Globus pallidus (tissue), 1 donor: ENCODE measurements at places on chromosomes 3 and 15.

- DNase-seq: no peak
Observed at GRCh38 chr3:105957722-105958121, 88.9 kb upstream of the CBLB start.

- no peak for DNase-seq
Observed at GRCh38 chr3:45275006-45275704, 49.1 kb upstream of the TMEM158 start.

DNA sequence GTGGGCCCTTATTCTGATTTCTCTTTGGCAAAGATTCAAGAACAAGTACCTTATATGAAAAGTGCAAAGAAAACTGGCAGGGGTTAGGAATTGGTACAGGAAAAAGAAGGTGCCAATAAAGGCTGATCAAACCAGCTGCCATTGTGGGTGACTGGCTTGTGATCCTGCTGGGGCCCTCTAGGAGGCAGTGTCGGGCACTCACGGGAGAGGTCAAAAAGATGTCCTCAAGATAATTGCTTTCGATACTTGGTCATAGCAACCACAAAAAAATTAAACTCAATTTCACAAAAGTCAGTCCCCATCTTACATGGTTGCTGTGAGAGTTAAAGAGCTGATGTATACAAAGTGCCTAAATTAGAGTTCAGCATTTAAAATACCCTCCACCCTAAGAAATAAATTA, 31.0 kb upstream of the CAV3 start:
- DNase-seq: no peak

DNA sequence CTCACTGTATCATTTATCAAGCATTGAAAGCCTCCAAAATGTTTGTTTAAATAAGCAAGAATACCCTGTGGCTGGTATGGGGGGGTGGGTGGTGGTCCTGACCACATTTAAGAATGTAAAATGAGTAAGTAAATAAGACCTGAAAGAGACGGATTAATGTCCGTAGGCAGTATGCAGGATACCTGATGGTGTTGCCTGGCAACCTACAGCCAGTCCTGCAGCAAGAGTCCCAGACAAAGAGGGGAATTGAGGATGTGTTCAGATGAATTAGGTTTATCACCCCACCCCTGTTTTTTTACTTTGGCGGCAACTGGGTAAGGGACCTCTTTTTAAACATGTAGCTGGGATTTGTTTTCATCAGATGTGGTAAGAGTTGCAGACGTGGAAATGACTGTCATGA, 99.8 kb upstream of the BFSP2 start:
- DNase-seq: no peak

GRCh38 chr3:172369590-172370259, 78.5 kb downstream of the GHSR start:
- DNase-seq: no peak

- no peak for DNase-seq
Observed at GRCh38 chr3:13688034-13688433, 139.1 kb downstream of the FBLN2 start.

DNA sequence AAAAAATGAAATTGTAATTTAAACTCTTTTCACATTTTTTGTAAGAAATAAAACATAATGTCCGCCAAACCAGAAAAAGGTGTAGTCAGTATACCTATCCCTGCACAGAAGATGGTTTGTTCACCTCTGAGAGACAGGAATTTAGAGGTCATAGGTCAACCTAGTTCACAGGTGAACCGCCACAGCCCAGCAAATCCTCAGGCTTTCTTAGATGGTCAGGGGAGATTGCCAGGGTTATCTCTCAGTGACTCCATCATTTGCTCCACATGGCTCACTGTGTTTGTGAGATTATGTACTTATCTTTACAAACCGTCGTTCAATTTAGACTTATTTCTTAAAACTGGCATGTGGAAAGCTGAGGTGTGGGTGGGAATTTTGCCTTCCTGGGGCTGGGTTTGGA, 264.2 kb downstream of the GABRG3 start:
- no peak for DNase-seq

DNA sequence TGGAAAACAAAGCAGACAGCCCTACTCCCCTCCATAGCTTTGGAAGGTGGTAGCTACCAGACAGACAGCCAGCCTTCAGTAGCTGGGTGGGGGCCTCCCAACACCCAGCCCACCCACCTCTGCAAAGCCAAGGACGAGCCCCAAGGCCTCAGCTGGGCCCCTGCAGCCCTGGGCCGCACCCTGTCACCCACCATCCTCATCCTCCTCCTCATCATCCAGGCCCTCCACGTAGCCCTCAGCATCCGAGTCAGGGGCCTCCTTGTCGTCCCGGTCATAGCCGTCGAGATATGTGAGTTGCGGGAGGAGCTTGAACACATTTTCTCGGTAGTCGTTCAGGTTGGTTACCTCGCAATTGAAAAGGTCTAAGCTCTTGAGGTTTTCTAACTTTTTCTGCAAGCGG, 36.5 kb downstream of the ANP32A start:
- DNase-seq: no peak
